Mesenchymal stem cell (in vitro differentiated cells and primary cell): ENCODE measurements at places on chromosomes 12 and 14.

GRCh38 chr12:113230315-113231234 is 9.3 kb downstream of the TPCN1 start:
- no peak for DNase-seq

GRCh38 chr14:105576525-105577088 is 50.2 kb downstream of the TMEM121 start:
- no peak for DNase-seq

GRCh38 chr12:26239122-26239851 is 43.9 kb downstream of the SSPN start:
- peak; percentile 30 for DNase-seq

DNA sequence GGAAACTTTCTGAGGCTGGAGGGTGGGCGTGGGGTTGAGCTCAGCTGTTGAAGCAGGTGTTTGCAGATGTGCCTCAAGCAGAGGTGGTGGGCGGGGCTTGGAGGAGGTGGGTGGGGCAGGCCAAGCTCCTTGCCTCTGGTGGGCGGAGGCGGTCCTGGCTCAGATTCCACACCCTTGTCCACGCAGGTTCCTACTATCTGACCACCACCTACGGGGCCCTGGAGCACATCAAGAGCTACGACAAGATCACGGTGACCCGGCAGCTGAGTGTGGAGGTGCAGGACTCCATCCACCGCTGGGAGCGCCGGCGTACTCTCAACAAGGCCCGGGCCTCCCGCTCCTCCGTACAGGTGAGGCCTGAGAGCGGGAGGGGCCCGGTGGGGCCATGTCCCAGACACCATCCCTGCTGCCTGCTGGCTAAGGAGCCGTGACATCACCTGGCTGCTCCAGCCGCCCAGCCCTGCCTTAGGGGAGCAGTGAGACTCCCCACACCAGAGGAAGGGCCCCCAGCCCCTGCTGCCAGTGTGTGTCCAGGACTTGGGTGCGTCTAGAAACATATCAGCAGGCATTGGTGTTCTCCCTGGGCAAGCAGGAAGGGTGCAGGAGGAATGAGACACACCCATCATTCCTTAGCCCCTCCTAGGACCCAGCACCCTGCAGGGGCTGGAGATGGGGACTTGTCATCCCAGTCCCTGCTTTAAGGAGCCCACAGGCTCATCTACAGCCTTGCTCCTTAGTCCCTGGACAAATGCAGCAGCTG is 63.4 kb downstream of the LGMN start:
- no peak for DNase-seq

GRCh38 chr14:48536318-48536717 is 860.9 kb upstream of the MDGA2 start:
- no peak for DNase-seq

- peak; percentile 93 for DNase-seq
Measured at GRCh38 chr12:75635606-75636444, 124.4 kb upstream of the KRR1 start.

DNA sequence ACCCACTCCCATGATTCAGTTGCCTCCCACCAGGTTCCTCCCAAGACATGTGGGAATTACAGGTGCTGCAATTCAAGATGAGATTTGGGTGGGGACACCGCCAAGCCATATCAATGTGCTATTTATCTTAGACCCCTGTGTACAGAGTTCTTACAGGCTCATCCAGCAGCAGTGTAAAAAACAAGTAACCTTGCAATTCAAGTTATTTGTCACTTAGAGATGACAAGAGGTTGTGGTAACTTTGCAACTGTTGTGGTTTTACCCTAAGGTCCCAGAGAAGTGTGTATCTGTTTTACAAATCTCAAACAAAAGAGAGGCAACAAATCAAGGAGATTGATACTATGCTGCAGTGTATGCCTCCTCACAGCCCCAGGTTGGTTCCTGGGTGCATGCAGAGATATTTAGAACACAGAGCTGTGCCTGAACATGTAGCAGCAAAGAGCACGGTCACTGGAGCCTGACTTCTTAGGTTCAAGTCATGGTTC is 11.5 kb upstream of the HELB start:
- DNase-seq = no peak

DNA sequence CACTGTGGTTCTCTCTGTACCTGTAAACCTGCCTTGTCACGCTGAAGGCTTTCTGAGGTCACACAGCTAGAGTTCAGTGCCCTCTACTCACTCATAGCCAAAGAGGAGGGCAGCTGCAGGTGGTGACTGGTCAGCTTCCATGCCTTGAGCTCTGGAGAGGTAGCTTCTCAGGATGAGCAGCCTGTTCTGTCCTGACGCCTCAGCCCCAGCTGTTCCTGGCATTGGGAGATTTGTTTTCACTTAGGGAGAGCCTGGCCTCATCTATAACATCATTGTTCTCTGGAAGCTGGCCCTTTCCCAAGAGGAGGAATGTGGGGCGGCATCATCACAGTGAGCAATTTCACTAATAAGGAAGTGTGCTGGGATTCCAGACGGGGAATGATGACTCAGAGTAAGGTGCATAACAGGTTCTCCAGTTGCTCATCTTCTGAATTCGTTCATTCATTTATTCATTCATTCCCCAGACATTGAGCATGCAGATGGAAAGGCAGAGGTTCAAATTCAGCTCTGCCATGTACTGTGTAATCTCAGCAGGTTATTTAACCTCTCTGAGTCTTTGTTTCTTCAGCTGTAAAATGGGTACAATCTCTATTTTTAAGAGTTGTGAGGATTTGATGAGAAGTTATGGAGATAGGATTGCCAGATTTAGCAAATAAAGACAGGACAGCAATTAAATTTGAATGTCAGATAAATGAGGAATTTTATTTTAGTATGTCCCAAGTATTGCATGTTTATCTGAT is 255.8 kb upstream of the CRY1 start:
- DNase-seq = peak; percentile 3

GRCh38 chr12:68580911-68581310 is 29.8 kb upstream of the RAP1B start:
- DNase-seq = peak; percentile 31

DNA sequence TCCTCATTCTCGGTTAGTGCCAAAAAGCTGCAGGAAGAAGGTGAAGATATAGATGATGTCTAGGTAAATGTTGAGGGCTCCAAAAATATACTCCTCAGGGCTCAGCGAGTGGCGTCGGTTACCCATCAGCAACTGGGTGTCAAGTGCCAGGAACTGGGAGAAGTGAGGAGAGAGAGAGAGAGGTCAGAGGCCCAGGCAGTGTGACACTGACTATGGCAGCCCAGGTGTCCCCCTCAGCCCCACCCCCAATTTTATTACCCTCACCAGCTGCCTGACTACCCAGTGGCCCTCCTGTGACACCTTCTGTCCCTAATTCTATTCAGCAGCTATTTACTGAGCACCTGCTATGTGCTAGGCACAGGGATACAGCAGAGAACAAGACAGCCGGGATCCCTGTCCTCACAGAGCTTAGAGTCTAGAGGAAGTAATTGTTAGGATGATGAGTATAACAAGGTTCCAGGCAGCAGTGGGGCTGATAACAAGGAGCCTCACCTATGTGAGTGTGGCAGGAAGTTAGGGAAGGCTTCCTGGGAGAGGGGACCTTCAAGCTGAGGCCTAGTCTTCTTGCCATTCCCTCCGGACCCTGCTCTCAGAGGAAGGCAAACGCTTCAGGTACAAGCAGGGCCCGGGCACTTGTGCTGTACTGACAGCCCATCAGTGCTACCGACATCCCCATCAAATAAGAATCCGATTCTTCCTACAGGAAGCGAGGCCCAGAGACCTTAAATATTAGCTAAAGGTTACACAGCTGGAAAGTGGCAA is 27.8 kb upstream of the BCDIN3D start:
- no peak for DNase-seq

DNA sequence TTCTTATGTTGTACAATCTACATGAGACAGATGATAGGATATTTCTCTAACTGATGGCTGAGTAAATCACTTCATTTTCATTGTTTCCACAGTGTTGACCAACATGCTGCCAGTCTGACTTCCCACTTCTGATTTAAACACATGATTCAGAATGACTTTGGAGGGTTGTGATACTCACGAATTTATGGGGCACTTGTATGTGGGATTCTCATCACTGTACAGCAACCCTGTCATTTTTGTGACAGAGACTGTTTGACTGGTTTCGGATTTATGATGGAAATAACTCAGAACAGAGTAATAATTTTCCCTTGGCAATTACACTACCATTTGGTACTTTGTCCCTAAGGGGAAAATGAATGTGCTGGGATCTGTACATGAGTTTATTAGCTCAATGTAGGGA is 333.8 kb downstream of the TRHDE start:
- DNase-seq = no peak

- DNase-seq = no peak
Measured at GRCh38 chr14:68683326-68683725, 109.5 kb downstream of the ZFP36L1 start.

- DNase-seq = no peak
Measured at GRCh38 chr12:130429656-130430505, 92.2 kb downstream of the PIWIL1 start.

DNA sequence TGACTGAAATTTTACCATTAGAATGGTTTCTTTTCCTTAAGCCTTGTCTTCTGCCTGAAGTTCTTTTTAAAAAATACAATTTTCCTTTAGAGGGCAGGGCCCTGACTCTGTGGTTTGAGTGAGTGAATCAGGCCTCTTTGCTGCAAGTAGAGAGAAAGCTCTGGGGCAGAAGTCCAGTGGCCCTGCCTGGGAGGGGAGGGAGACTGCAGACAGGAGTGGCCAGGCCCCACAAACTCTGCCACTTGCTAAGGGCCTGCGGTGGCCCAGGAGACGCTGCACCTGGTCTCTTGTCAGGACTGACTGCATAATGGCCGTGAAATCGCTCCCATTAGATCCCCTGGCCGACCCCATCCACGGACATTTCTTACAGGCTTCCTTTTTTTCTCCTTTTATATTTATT is 25.5 kb downstream of the TSPAN11 start:
- no peak for DNase-seq

DNA sequence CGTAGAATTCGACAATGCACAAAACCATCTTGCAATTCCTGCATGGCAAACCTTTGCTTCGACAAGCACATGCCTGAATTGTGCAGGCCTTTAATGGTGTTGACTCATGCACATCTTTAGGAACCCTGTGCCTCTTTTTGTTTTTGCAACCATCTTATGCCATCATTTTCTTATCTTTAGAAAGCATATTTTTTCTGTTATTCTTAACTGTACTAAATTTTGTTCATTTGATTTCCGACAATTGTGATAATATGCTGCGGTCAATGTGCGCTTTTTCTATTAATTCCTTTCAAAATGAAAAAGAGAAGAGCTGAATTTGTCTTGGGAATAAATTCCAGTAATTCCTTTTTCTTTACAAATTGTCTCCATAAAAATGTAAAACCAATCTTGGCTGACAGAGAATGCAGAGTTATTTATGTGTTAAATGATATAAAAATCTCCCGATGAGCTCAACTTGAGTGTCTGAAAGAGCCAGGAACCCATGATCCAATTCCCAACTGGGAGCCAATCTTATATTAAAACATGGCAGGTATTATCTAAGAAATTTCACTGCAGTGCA is 20.1 kb upstream of the CDK17 start:
- no peak for DNase-seq
